ENCODE measurements at places on chromosomes 1 and 21.

- DNase-seq = no peak
These were observed 260.7 kb upstream of the BRINP3 start for GRCh38 chr1:190738317-190738716.

- no peak for DNase-seq
These were observed 134.2 kb downstream of the PTPRC start for GRCh38 chr1:198773030-198773429.

DNA sequence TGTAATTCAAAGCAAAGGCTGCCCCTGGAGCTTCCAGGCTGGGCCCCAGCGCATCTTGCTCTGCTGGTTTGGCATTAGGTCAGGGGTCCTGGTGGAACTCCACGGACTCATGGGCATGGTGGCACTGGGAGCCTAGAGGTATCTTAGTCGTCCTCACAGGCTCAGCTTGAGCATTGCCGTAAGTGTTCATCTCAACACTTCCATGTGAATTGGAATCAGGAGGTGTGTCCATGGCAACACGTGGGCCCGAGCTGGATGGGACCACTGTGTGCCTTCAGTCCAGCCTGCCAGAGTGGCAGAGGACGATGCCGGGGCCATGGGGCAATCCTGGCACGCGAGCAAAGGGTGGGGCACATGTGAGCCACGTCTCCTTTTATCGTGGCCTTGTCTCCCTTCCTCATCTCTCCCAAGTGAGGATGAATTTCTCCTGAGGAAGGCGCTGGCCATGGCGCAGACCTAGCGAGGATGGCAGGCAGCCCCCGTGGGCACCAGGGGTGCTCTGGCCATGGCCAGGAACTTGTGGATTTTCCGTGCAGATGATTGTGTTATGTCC, 47.0 kb downstream of the AGPAT3 start:
- no peak for DNase-seq

DNA sequence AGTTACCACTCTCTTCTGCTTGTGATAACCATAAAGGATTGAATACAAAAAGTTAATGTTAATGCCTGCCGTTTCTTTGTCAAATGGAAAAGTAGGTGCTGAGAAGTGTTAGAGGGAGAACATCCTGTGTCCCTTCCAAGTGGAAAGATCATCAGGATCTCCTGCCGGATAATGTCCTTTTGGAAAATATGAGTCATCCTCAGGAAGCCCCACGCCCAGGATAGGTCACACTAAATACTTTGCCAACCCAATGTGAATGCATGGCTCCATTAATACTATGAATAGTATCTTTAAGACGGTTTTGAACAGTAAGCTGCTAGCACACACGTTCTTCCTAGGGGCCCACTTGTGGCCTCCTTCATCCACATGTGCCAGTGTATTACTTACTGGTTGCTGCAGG, 279.5 kb downstream of the ZNF326 start:
- no peak for DNase-seq

GRCh38 chr1:59238333-59238934, 58.5 kb upstream of the FGGY start:
- DNase-seq = peak; percentile 71

DNA sequence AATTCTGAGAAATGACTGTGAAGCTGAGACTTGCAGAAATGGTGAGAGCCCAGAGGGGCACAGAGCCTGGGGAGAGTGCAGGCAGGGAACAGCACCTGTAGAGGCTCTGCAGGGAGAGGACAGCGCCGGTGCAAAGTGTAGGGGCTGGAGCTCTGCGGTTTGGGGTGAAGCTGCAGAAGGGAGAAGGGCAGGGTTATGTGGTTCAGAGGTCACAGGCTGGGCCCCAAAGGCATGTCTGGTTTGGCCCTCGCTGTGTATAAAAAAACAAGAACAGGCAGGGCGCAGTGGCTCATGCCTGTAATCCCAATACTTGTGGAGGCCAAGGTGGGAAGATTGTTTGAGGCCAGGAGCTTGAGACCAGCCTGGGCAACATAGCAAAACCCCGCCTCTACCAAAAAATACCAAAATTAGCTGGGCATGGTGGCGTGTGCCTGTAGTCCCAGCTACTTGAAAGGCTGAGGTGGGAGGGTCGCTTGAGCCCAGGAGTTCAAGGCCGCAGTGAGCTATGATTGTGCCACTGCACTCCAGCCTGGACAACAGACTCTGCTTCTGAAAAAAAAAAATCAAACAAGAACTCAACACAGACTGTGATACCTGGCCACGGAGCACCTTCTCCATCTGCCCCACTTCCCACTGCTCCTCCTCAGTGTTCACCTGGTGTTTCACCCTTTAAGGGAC, 29.1 kb downstream of the SERINC2 start:
- no peak for DNase-seq

DNA sequence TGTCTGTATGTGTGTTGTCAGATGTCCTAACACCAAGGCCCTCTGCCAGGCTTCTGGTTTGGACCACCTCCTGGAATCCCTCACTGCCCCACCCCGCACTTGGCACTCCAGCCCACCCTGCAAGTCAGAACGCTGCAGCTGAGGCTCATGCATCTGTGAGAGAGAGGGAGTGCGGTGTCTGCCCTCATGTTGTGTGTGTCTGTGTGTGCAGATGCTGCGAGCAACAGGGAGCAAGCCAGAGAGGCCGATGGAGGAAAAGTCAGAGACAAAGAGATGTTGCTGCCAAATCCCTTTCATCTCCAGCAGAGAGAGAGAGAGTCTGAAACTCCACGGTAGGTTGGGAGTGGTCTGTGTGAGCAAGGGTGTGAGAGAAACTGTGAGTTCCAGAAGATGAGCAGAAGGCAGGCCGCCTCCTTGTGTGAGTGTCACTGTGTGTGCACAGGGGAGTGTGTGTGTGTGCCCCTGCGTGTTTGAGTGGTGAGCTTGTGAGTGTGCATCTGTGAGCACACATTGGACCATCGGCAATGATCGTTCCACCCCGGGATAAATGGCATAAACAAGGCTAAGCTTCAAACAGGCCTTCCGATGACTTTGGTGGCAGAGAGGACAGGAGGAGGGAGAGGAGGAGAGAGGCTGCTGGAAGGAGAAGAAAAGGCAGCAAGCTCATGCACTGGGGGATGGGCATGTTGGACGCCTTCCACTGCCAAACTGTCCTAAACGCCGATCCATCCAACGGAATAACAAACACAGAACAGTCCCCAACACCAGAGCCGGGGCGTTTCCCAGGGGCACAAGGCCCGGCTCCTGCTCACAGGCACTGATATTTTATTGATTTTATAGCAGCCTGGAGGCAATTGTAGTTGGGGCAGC, 99.2 kb upstream of the GRIK3 start:
- no peak for DNase-seq

GRCh38 chr1:186183970-186184628, 191.0 kb downstream of the TPR start:
- DNase-seq = no peak

DNA sequence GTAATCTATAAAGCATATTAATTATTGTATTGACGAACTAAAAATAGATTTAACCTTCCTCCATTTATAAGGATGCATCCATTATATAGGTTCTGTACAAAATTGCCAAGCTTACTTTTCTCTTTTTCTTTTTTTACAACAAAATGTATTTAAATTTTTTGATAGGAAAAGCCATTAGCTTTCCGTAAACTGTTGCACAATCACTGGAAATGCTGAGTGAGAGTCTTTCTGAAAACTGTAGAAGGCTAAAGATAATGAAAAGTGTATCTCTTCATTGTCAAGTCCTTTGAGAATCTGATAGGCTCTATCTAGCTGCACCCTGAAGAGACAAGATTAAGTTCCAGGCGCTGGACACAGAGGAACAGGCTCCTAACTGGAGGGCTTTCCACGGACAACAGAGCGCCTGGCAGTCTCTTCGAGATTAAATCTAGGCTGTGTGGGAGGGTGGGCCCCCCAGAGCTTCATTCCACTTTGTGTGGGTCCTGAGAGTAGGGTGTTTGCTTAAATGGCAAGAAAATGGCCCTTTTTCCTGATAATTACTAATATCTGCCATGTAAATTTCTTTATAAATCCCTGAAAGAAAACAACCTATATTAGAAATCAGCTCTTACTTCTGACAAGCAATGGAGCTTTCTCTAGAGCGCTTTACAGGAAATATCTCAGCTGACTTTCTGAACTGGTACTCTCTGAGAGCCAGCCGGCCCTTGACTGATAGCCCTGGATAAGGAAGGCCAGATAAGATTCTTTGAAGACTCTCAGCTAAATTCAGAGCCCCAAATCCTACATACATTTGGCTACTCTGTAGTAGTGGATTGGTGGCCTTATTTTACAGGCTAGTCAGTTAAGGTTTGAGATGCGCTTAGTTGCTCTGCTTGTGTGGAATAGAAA, 108.3 kb downstream of the FMN2 start:
- DNase-seq = no peak

DNA sequence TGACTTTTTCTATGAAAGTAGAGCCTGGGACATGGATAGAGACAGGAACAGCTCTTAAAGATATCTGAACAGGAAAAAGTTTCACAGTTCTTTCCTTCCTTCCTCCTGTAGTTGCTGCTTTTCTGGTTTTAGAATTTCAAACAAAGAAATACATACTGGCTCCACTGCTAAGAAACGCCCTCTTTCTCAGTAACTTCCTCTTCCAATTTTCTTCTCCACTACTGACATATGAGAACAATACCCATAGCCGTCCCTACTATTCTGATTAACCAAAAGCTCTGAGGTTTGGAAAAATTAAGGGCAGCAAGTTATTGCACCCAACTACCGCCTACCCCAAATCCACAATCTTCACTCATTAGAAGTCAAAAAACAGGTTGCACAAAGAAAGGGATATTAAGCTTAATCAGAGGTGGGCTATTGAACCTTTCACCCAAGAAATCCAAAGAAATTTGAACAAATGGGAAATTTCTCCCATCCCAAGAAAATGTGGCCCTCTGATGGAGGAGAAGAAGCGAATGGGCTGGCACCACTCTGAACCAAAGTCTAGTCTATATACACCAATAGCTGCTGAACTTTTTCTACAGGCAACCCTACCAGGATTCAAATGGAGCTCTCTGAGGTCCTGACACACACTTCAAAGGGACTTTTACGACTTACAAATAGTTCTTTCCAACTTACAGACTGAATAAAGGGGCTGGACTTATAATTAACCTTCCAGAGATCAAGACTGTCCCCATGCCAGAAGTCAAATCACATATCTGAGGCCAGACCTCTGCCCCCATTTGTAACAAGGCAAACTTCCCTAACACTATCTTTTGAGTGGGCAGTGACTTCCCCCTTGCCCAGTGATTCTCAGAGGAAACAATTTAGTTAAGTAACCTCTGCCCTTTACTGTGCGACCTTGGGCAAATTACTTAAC, 1.7 kb downstream of the WASF2 start:
- no peak for DNase-seq
